Naive B cell (primary cell): ENCODE measurements at places on chromosomes 2 and 18. TPM values are rescaled to one million over a fixed set of nuclear protein-coding genes. Genes with fewer than 3 reads are reported as not detected.

GRCh38 chr18:68679528-68679927 lies 35.4 kb downstream of the TMX3 start:
- DNase-seq = no peak

DNA sequence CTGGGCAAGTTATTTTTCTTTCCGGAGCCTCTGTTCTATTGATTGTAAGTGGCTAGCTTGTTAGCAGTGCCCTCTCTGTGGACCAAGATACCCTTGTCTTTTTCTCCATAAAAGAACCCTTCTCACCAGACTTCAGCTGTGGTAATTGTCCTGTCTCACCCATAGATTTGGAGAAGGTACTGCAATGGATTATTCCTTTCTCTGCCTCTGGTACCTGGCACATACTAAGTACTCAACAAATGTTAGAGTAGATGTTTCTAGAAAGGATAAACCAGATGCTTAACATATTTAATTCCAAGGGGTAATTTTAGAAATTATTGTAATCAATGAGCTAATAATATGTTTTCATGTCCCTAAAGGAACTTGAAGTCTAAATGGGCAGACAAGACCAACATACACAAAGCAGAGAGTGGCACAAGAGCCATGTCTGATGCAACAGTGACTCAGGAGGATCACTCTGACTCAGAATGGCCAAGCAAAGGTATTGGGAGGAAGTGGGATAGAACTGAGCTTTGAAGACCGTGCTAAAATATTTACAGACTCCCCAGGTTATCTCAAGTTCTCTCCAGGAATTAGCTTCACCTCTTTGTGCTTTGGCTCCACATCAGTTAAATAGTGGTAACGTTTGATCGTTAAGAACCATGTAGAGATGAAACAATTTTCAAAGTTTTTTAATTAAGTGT lies 129.7 kb upstream of the OSR1 start:
- no peak for DNase-seq

DNA sequence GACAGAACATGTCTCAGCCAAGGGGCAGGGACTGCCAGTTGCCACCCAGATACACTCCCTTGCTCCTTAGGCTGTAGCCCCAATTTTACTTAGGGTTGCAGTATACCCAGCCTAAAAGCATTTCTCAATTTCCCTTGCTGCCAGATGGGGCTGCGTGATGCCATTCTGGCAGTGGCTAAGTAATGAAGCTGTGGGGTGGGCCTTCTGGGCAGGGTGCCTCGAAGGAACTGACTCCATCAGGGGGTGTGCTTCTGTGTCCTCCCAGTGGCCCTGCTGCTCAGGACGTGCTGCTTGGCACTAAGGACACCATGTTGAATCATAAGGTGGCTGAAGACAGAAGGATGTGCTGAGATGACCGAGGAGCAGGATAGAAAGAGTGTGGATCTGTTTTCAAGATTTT lies 74.2 kb downstream of the VWA3B start:
- DNase-seq = no peak

GRCh38 chr2:147135376-147135775 lies 709.5 kb upstream of the ACVR2A start:
- DNase-seq = no peak

- DNase-seq = no peak
These were observed 199.2 kb upstream of the SMAD2 start for GRCh38 chr18:48129621-48130082.

DNA sequence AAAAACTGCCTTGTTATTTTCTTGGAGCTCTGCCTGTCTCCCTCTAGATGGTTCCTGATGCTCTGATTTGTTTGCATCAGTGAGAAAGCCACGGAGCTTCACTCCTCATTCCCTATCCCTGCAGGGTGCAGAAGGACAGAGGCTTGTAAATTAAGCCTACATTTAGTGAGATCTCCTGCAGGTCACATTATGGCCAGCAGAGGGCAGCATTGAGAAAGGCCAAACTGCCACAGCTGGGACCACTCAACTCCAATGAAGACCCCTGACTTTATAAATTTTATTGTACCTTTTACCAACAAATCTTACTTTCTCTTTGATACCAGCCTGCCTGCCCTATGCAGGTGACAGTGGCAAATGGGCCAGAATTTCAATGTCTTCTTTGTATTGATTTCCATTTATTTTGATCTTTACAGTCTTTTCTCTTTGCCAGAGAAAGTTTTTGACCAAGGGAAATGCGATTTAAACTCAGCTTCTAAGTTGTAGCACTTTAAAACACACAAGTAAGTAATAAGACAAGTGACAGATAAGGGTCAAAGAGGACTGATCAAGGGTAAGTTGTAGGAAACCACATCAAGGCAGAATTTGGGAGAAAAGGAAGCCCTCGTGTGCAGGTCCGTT lies 1029.1 kb upstream of the KLHL29 start:
- DNase-seq = peak; percentile 6

- DNase-seq = no peak
These were observed 25.9 kb upstream of the ALLC start for GRCh38 chr2:3631851-3632659.

- no peak for DNase-seq
These were observed 224.2 kb downstream of the RBM43 start for GRCh38 chr2:151037434-151037833.

DNA sequence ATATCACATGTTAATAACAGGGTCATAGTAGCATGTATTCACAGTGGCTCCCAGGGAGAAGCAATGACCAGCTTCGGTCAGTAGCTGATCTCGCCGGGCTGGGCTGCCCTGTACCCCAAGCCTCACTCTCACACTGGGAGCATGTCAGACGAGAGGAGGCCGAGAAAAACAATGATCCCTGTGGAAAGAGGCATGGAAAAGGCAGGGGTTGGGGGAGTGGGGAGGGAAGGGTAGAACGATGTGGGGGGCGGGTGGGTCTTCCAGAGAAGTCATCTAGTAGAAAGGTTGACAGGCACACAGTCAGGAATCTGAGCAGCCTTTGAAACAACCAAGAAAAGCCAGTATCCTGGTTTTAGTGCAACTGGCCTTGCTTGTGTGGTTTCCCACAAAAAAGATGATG lies 25.4 kb downstream of the TGFA start:
- no peak for DNase-seq

DNA sequence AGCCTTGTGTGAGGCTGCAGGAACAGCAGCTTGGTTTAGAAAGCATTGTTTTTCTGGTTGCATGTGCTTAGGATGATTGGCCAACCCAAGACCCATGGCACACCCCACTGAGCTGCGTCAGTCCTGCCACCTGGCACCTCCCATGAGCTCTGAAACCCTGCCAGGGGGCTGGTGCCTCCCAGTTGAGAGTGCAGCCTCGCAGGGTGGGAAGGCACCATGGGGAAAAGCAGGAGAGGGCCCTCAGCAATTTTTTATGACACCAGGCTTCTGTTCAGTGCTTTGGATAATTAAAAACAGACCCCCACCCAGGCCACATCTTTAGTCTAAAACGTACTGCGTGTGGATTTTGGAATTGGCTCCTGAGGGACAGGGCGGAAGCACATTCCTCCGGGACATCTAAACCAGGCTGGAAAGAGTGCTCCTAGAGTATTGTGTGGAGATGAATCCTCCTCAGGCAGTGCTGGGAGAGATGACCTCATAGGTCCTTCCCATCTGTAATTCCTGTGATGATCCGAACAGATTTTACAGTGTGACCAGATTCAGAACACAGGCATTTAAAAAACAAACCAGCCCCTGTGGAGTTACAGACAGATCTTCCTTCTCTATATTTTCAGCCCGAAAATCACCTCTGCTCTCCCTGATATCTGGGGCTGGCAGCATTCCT lies 438.3 kb downstream of the ZNF521 start:
- DNase-seq = no peak

DNA sequence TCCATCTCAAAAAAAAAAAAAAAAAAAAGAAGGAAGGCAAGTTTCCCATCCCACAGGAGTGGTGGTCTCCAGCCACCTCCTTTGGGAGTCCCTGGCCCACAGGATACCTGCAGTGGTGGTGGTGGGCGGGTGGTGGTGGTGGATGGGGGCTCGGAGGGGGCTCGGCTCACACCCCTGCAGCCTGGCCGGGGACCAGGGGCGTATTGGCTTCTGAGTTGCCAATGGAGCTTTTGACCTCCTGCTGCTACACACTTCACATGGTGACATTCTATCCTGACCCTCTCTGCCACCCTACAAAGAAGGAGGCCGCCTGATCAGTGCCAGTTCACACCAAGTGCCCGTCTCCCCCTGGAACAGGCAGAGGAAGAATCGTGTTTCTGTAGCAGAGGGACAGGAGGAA lies 119.6 kb downstream of the NFATC1 start:
- DNase-seq = no peak

- no peak for DNase-seq
These were observed 26.9 kb upstream of the SLC66A3 start for GRCh38 chr2:11128243-11128951.

- DNase-seq = no peak
These were observed 198.9 kb downstream of the ADCYAP1 start for GRCh38 chr18:1103537-1103936.

- peak; percentile 33 for DNase-seq
These were observed 48.8 kb downstream of the SPP2 start for GRCh38 chr2:234099266-234099665.

- no peak for DNase-seq
These were observed 272.2 kb downstream of the PRKCE start for GRCh38 chr2:45923701-45924100.

DNA sequence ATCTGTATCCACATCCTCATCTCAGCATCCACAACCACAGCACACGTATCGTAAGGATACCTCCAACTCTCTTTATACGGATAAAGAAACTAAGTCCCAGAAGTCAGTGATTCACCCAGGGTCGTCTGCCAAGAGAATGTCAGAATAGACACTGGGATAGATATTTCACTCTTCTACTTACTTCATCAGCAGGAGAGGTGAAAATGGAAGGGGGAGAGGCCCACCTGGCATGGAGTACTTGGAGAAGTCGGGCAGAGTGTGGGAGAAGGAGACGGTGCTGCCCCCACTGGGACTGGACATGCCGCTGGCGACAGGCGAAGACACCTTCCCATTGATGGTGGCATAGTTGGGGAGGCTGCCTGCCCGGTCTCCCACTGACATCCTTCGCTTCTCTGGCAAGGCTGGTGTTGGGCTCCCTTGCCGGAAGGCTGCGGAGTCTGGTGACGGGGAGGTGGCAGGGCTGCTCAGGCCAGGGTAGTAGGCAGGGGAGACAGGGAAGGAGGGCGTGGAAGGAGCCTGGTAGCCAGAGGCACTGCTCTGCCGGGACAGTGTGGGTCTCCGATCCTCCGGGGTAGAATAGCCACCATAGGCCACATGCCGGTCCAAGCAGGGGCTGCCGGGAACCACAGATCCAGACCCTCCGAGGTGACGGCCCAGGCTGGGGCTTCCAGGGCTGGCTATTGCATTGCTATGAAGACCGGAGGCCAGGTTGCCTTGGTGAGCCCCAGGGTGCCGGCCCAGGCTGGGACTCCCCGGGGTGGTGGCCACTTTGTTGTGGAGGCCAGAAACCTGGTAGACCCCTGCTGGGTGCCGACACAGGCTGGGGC lies 185.1 kb downstream of the TNS1 start:
- no peak for DNase-seq

- DNase-seq = no peak
These were observed 70.1 kb downstream of the NABP1 start for GRCh38 chr2:191748059-191748461.

DNA sequence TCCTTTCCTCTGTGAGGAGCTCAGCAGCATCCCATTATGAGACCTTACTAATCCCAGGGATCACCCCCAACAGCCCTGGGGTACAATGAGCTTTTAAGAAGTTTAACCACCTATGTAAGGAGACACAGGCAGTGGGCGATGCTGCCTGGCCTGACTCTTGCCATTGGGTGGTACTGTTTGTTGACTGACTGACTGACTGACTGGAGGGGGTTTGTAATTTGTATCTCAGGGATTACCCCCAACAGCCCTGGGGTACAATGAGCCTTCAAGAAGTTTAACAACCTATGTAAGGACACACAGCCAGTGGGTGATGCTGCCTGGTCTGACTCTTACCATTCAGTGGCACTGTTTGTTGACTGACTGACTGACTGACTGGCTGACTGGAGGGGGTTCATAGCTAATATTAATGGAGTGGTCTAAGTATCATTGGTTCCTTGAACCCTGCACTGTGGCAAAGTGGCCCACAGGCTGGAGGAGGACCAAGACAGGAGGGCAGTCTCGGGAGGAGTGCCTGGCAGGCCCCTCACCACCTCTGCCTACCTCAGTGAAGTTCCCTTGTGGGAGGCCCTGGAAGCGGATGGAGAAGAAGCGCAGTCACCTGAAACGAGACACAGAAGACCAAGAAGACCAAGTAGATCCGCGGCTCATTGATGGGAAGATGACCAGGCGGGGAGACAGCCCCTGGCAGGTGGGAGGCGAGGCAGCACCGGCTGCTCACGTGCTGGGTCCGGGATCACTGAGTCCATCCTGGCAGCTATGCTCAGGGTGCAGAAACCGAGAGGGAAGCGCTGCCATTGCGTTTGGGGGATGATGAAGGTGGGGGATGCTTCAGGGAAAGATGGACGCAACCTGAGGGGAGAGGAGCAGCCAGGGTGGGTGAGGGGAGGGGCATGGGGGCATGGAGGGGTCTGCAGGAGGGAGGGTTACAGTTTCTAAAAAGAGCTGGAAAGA lies 7.6 kb downstream of the PROC start:
- no peak for DNase-seq

GRCh38 chr2:174985614-174986013 lies 19.6 kb downstream of the CHN1 start:
- DNase-seq = no peak

GRCh38 chr2:34242763-34243123 lies 643.6 kb upstream of the FAM98A start:
- DNase-seq = no peak

- no peak for DNase-seq
These were observed 734 bp downstream of the KCNG2 start for GRCh38 chr18:79798346-79798998.

- DNase-seq = no peak
These were observed 68.4 kb downstream of the NAB1 start for GRCh38 chr2:190717306-190717705.

GRCh38 chr18:2935438-2936192 lies 77.3 kb downstream of the LPIN2 start:
- DNase-seq = no peak

DNA sequence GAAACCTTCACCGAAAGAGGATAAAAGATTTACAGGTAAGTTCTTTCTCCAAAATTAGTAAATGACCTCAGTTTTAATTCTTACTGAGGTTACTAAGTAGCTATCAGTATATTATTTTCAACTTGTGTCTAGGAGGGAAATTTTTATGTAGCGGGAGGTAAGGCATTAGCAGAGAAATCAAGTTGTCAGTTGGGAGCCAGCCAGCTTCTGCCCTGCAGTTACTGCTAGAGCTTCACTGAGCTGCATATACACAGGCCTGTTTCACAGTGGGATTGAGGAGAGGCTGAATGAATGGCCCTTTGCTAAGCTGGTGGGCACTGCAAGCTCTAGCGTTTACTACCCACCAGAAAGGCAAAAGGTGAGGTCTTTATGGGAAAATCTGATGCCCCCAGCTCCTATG lies 105.7 kb downstream of the ACAA2 start:
- no peak for DNase-seq

The GKN1 gene
- not detected for polyA plus RNA-seq

The COL4A3 gene
- polyA plus RNA-seq = not detected

The DNER gene
- polyA plus RNA-seq = not detected

The RAD51AP2 gene
- not detected for polyA plus RNA-seq

The FHOD3 gene
- polyA plus RNA-seq = not detected

The CNTNAP5 gene
- polyA plus RNA-seq = not detected

The LRATD1 gene
- not detected for polyA plus RNA-seq

The NEMP2 gene
- 9.8 TPM for polyA plus RNA-seq

The UGT1A9 gene
- not detected for polyA plus RNA-seq

The NEDD4L gene
- 3.2 TPM for polyA plus RNA-seq

The PSTPIP2 gene
- 1.1 TPM for polyA plus RNA-seq
